ENCODE measurements at places on chromosomes 2 and 18.

DNA sequence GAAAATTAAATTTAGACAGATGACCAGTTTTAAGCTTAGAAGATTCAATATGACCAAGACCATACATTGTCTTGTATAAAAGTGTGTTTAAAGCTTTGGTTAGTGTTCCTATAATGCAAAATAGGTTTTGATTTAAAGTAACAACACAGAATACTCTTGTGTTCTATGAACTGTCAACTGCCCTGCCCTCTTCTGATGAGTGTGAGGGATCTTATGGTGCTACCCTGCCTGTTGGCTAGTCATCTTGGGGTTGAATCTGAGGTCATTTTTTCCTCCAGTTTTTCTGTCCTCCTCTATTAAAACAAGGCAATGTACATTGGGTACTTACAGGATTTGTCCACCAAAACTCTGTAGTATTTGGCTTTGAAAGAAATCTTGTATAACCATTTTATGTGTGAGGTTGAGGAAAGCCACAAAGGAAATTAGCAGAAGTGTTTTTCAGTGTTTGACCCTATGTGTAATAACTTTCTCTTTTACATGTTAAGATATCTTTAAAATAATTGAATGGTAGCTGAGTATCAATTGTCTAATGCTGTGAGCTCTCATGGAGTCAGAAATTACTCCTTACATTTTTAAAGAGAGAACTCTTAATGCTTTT is 129.1 kb downstream of the SPTBN1 start:
- no peak for DNase-seq

- no peak for DNase-seq
Observed at GRCh38 chr18:68427951-68428401, 286.9 kb downstream of the TMX3 start.

DNA sequence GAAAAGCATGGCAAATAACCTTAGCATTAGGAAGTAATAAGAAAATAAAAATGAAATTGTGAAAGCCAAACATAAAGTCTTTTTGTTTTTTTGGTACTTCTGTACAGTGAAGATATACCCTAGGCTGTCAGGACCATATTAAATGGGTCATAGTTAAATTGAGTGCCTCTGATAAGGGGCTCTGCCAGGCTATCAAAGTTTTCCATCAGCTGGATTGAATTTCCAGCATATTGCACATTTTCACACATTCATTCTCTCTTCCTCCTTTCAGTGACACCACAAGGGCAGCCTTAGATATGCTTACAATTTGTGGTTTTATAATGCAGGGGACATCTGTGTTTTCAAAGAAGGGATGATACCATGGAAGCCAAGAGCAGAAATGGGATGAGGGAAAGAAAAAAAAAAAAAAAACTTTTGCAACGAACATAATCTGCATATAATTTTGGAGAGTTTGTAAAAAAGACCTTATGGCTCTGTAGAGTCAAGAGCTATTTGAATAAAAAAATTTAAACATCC is 109.3 kb upstream of the LYPD1 start:
- DNase-seq = no peak

- DNase-seq = no peak
Observed at GRCh38 chr2:26670171-26670570, 22.4 kb upstream of the KCNK3 start.

DNA sequence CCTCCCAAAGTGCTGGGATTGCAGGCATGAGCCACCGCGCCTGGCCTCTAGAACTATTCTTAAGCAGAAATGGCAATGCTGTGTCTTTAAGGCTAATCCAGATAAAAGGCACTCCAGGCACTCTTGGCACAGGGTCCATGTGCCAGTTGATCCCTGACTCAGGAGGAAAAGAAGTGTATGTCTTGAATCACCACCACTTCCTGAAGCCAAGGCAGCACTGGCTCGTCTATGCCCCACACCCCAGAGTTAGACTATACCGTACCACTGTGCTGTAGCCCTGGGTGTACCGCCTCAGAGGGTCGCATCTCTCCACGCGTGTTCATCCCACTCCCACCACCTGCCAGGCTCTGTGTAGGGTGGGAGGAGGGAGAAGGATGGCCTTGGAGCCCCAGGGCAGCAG is 9.0 kb downstream of the TNFRSF11A start:
- no peak for DNase-seq

DNA sequence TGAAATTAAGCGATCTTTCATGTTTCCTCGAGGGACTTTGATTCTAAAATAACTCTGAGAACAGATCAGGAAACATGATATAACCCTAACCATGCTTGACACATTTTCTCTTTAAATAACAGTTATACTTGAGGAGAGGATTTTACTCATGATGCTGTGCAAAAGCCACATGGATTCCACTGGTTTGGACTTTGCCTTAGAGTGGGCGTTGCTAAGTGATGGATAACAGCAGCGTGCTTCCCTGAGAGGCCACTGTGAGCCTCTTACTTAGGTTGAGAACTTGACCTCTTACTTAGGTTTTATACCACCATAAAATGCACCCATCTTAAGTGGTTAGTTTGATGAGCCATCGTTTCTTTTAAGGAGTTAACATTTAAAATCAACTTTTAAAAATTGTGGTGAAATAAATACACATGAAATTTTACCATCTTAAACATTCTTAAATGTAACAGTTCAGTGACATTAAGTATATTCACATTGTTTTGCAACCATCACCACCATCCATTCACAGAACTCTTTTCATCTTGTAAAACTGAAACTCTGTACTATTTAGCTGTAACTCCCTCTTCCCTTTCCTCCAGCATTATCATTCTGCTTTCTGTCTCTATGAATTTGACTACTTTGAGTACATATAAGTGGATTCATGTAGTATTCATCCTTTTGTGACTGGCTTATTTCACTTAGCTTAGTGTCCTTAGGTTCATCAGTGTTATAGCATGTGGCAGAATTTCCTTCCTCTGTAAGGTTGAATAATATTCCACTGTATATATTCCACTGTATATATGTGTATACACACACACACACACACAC is 22.6 kb downstream of the ANXA4 start:
- no peak for DNase-seq

Data from thyroid gland (tissue), 4 donors.